NCI-H510A treated with DMSO at 0.1 percent for 48 hours (cell line): ENCODE measurements at places on chromosomes 4 and X.

GRCh38 chr4:6313216-6313615 is 43.6 kb downstream of the WFS1 start:
- DNase-seq: no peak

GRCh38 chr4:48369771-48370170 is 28.4 kb downstream of the SLAIN2 start:
- DNase-seq: no peak

DNA sequence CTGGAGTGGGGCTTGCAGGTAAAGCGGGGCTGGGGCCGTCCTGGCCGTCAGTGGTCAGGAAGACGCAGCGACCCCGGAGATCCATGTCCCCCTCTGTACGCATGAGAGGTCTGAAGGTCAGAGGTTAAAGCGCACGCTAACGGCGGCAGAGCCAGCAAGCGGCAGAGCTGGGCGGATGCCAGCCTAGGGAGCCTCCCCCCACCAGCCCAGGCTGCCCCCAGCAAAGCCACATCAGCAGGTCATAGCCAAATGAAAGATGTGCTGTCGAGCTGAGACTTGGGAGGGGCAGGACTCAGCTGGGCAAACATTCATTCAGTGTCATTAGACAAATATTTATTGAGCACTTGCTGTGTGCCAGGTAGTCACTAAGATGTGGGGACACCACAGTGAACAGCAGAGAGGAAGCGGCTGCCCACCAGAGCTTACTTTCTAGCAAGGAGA is 593 bp upstream of the JAKMIP1 start:
- peak; percentile 36 for DNase-seq

GRCh38 chr4:111924696-111925095 is 220.6 kb upstream of the FAM241A start:
- DNase-seq: no peak

DNA sequence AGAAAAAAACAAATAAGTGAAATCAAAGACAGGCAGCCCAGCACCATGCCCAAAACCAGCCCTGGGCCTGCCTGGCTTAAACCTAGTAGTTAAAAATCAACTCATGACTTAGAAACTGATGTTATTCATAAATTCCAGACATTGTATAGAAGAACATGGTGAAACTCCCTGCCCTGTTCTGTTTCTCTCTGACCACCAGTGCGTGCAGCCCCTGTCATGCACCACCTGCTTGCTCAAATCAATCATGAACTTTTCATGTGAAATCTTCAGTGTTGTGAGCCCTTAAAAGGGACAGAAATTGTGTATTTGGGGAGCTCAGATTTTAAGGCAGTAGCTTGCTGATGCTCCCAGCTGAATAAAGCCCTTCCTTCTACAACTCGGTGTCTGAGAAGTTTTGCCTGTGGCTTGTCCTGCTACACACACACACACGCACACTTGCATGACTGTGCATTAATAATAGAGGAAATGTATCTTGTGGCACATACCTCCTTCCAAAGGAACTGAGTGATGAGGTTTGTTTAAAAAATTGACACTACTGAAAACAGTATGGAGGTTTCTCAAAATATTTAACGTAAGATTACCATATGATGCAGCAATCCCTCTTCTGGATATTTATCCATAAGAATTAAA is 39.2 kb upstream of the UGT2B7 start:
- no peak for DNase-seq

- DNase-seq: no peak
These were observed 19.3 kb downstream of the DMP1 start for GRCh38 chr4:87669373-87669772.

GRCh38 chr4:8141935-8142334 is 16.7 kb downstream of the ABLIM2 start:
- DNase-seq: no peak

DNA sequence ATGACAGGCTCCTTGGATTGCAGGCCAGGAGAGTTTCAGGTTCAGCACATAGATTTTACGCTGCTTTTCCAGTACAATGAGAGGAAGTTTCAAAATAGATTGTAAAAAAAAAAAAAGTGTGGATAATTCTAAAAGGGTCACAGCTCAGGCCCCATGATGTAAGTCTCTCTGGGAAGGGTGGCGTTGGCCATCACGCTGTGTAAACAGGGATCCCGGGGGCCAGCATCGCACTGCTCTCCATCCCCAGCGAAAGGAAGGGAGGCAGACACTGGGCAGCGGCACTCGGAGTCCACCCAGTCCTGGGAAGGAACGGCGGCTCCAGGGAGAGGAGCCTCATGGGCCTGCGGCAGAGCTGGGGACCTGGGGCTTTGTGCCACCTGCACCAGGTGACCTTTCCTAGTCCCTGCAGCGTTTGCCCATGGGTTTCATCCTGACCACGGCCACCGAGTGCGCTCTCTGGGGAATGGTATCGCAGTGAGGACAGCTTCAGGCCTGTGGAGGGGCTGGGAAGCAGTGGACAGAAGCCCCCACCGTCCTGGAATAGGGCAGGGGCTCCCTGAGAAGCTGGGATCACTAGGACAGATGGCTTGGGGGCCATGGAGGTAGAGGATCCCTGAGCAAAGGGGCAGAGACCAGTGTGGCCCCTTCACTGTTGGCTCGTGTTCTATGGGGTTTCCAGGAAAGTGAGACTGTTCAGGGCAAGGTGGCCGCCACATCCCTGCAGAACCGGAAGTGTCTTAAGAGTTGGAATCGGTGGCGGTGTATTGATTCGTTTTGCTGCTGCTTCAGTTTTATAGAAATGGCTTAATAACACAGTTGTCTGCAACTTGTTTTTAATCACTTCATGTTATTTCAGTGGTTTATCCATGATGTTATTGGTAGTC is 38.9 kb downstream of the RGS12 start:
- DNase-seq: no peak

GRCh38 chr4:89114100-89114499 is 2.8 kb downstream of the TIGD2 start:
- no peak for DNase-seq

- peak; percentile 0 for DNase-seq
These were observed 74.4 kb upstream of the RBMX start for GRCh38 chrX:136954930-136955329.

DNA sequence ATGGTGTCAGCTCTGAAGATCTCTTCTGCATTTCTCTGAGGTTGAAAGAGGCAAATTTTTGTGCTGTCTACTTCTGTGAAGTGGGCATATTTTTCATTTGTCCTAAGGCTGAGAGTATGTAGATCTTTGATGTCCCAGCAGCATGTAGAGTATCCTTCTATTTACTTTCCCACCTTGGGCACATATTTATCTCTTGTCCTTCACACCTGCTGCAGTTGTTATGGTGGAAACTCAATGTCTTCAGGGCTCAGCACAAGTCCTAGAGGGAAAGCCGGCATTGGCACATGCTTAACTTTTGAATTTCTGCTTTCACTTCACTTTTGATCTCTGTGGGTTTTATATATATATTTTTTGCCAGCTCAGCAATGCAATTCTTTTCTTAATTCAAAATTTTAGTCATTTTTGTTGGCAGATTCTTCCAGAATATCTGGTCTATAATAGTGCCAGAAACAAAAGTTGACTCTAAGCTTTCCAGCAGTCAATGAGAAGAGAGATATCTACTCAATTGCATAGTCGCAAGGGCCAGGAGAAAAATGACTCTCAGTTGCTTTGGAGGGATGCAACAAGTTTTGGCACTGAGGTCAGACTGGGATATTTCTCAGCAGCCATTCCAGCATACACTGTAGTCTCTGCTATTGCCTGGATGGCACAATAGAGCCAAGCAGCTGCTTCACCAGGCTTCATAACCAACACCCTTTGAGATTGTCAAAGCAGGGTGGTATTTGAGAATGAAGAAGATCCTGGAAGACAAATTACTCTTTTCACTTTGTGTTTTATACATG is 127.8 kb upstream of the FAT1 start:
- no peak for DNase-seq

- no peak for DNase-seq
These were observed 67.7 kb downstream of the INPP4B start for GRCh38 chr4:142778430-142778829.

DNA sequence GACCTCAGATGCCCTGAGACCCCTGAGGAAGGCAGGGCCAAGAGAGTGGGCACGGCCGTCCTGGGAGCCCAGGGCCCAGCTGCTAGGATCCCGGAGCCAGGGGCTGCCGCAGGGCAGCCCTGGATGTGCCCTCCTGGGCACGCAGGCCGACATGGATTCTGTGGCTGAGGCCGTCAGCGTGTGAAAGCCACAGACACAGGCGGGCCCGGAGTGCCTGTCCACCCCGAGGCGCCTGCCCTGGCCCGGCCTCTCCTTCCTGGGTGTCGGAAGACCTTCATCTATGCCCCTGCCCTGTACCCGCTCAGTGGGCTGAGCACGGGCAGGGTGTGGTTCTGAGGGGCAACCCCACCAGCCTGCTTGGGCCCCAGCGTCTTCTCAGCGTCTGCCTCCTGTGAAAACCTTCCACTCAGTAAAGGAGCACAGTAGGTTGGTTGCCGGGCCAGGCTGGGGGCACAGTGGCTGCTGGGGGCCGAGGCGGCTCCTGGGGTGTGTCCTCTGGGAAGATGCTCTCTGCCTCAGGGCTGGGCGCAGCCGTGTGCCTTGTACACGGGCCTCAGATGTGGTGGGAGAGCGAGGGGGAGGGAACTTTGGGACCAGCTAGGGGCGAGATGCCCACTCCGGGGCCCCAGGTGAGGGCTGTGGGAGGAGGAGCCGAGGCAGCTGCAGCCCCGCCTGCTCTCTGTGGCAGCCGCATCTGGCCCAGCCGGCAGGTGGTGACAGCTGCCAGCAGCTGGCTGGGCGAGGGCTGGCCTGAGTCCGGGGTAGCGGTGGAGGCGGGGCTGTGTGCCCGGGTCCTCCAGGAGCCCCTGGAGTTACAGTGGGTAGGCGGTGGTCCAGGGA is 20.8 kb downstream of the FGFRL1 start:
- peak; percentile 8 for DNase-seq

DNA sequence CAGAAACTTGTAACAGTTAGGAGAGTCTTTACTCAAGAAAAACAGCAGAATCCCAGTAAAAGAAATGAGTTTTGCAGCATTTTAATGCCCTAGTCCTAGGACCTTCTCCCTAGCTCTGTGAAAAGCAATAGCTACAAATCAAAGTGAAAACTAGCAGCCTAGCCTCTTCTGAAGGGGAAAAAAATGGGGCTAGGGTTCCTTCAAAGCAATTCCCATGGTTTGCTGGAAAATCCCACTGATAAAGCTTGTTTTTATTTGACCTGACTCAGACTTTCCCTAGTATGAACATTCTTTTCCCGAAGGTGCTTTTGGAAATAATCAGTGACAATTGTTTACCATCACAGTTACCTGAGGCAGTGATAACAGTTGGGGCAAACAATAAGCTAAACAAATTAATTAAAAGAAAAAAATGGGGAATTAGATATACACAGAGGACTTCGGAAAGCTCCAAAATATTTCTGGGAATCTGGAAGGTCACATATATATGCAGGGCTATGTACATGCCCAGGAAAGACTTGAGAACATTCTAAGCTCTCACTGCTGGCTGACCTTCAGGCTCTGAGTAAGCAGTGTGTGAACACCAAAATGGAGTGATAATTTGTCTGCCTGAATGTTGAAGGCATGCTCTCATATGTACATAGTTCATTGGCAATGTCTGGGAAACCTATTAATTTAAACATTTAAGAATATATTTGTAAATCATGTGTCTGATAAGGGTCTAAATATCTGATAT is 285.9 kb downstream of the KCTD8 start:
- DNase-seq: no peak

GRCh38 chrX:130224810-130225209 is 43.9 kb downstream of the ZNF280C start:
- no peak for DNase-seq

GRCh38 chr4:4719436-4719835 is 140.0 kb upstream of the MSX1 start:
- DNase-seq: no peak

DNA sequence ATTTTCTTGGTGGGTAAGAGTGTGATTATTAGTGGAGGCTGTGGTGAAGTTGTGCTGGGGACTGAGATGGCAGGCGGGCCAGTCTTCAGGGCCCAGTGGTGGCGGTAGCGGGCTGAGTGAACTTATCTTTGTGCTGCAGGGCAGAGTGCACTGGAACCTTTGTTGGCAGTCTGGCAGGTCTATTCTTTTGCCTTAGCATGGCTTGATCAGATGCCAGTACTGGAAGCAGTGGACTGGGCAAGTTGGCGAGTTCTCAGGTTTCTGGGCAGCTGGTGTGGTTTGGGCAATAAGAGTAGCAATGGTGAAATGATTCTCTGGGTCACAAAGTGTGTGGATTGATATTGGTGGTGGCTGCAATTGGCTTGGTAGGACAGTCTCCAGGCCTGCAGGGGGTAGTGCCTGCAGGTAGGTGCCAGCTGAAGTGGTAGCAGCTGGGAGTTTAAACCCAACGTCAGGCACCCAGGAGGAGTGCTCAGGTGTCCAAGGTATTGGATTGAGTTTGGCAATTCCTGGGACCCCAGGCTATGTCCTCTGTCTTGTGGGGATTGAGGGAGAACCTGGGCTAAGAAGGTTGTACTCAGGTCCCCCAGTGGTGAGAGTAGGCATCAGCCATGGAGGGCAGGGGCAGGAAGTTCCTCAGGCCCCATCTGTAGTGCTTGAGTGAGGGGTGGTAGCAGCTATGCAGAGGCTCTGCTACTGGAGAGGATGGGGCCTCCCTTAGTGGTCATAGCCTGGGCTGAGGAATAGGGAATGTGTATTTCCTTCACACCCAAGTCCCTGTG is 34.9 kb upstream of the SLC25A14 start:
- DNase-seq: no peak

DNA sequence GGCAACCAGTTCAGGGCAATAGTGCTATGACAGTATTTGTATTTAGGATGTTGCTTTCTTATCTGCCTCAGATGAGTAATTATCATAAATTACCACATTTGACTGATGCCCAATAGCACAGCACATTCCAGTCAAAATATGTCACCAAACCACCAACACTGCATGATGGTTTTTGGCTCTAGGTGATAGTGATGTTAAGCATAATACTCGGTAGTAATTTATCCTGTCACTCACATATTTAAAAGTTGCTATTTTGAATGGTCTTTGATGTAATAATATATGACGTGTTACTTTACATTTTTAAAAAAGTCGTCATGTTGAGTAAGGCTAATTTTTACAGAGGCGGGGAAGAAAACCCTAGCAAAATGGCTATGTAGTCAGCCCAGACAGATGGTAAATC is 42.5 kb downstream of the UNC5C start:
- no peak for DNase-seq

DNA sequence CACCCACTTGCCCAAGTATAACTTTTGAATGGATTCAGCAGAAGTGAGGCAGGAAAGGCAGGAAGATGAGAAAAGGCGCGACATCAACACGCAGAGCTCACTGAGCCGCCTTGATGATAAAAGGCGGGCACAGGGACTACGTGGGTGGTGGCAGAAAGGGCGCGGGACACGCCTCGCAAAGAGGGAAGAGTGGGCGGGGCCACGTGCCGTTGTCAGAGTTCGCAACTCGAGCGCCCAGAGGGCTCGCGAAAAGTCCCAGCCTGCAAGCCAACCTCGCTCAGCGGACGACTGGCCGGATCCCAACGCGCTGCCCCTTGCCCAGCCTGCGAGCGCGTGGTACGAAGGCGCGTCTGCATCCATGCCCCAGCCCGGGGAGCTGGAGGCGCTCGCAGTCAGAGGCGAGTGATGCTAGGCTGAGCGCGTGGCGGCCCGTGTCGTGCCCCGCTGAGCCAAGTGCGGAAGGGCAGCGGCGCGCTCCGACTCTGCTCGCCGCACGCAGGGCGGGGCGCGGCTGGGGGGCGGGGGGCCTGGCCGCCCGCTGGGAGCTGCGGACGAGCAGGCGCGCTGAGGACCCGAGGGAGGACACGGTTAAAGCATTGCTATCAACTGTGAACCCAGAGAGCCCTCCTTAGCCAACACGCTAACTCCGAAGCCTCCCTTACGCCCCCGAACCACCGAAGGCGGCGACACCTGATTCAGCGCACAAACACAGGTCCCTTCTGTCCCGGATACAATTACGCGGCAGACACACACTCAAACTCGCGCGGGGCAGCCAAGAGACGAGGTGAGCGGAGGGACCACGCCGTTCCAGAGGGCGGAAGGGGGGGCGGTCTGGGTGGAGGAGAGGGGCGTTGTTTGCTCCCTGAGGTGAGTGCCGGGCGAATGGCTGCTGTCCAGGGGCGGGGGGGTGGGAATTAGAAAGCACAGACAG is at the start of gene UGT8:
Gene UGT8, plus strand, starts transcription at position 617 of the 931 bp plus-strand sequence. CDS start 24,074 bp downstream, outside the sequence.
- DNase-seq: peak; percentile 66
